ENCODE measurements at places on chromosomes 11 and 22.
A peak's percentile ranks its signal among the peaks of the same experiment; 100 is the strongest.

DNA sequence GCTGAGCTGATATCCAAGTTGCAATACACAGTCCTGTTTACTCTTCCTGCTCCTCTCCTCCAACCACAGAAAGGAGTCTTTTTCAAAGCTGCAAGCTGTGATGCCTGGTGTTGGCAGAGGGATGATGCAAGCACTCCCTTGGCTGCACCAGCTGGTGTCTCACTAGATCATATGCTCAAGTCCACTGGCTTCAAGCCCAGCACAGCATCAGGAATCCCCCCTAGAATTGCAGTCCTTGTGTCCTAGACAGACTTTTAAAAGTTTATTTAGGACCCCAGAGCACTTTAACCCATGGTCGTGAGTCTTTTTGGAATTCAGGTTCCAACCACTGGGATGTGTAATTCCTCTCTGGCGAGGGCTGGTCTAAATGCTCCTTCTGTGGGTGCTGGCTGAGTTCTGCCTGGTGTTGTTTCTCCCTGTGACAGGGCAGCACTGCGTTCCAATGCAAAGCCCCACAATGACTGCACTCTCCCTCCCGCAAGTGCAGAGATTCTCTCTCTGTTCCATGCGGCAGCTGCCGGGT lies 1.9 kb upstream of the HEPN1 start:
- peak; percentile 48 for DNase-seq

DNA sequence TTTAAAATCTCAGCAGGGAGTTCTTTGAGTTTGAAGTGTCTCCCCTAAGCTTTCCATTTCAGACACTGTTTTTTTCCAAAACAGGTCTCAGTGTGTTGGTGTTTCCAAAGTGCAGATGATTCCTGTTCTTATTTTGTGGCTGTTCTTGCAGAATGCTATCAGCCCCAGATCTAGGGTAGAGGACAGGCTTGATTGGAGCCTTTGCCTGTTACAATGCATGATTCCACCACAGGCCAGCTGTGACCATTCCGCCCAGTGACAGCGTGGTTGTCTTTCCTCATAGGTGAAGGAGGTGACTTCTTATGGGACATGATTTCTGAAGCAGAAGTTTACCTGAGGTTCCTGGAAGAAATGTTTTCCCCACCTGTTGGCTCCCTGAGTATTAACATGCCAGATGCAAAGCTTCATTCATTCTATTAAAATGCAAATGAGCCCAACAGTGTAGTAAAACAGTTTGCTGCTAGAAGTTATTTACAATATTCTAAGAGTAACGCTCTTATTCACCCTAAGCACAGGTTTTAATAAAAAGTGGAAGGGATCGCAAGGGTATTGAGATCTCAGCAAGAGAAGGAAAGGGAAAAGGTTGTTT lies 36.9 kb upstream of the BIRC3 start:
- DNase-seq = no peak

DNA sequence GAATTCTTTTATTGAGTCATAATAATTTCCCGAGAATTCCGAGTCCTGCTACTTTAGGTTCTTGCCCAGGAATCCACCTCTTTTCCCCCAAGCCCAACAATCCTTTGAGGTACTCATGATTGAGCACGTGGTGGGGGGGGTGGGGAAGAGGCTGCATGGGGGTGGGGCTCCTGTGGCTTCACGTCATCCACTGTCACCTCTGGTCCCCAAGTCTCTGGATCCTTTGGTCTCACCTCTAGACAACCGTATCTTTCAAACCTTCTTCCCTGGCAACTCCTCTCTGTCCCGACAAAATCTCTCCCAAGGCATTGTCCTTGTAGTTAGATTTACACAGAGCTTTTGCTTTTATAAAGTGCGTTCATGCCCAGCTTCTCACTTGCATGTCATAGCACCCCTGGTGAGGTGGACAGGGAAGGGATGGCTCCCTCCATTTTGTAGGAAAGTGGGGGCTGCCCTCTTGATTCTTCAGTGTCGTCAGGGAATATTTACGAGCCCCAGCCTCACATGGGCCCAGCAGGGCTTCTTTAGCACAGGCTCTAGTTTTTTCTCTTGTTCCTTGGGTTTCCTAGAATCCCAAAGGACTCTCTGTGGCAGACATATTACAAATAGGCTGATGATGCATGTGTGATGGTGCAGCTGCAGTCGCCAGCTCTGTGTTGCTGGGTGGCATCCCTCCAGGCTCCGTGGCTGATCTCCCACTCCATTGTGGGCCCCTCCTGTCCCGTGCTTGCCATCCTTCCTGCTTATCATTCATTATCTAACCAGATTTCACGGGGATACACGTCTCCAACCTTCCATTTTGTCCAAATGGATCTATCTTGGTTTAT lies 8.4 kb downstream of the UCP3 start:
- no peak for DNase-seq

- no peak for DNase-seq
Observed at GRCh38 chr11:93199616-93200015, 1.8 kb upstream of the SLC36A4 start.

DNA sequence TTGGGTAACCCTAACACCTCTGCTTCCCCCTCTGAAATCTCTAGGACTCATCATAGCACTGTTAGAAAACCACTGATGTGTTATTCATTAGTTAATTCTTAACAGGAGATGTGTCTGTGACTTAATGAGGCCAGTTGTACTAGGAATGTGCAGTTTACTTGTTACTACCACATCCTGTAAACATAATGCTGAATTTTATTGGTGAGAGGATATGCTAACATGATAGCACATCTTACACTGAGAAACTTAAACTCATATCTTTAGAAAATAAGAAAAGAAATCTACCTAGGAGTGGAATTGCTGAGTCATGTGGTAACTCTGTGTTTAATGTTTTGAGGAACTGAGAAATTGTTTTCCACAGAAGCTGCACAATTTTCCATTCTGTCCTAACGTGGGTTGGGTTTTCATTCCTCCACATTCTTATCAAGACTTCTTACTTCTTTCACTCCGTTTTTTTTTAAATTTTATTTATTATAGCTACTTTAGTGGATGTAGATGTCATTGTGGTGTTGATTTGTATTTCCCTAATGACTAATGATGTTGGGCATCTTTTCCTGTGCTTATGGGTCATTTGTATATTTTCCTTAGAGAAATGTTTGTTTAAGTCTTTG lies 33.7 kb downstream of the RNF121 start:
- DNase-seq = peak; percentile 67

DNA sequence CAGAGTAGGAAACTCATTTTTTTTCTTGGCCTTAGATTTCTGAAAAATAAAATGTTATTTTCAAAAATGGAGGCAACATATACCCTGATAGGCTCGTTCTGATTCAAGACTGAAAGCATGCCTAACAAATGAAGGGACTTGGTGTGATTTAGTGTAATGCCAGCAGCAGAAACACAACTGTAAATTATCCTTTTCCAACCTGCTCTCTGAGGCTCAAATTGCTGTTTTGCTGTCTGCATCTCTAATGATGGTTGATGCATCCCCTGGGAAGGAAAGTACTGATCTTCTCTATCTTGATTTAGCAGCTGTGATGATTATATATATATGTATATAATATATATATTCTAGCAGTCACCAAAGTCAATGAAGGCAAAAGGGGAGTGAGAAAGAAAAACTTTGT lies 537.2 kb upstream of the API5 start:
- no peak for DNase-seq

DNA sequence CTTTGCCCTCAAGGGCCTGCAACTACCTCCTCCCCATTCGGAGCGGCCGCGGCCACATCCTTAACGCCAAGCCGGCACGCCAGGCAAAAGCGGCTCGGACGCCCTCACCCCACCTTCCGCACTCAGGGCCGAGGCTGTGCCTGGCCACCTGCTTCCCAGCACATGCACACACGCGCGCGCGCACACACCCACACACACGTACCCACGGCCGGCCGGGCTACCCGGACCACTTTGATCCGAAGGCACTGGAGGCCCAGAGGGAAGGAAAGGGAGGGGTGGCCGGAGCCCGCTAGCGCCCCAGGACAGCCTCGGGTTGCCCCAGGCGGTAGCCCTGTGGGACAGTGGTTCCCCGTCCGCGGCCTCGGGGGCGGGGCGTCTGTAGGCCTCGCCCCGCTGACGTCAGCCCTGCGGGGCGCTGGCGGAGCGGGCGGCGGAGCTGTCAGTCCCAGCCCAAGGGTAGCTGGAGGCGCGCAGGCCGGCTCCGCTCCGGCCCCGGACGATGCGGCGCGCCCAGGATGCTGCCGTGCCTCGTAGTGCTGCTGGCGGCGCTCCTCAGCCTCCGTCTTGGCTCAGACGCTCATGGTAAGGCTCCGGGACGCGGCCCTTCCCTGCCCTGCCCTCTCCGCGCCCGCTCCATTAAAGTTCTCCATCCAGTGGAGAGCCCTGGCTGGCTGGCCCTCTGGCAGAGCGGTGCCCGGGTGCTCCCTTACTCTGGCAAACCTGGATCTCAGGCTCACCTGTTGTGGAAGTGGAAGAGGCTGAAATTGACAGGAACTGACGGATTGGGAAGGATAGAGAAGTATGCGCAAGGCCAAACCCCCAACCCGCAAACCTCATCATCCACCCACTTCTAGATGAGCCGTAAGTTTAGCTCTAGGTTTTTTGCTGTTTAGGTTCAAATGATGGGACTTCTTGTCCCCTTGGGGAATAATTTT lies at the start of gene IL10RA:
TSS of gene IL10RA (plus strand) at position 442 of the 935 bp plus-strand sequence. CDS start at position 516, 74 bp downstream.
- no peak for DNase-seq

DNA sequence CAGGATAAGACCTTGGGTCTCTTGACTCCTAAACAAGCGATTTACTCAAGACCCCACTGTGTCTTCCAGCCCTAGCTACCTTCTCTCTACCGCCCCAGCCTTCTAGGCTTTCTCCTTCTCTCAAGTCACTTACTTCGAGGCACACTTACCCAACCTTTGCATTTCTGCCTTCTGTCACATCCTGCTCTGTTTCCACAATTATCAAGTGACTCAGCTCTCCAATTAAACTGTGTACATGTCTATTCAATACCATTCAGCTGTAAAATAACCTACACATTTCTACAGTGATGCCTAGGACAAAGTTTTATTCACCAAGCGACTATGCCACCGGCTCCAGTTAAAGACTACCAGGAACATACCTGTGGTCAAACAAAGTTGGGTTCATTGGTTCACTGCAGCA lies 69.0 kb downstream of the LARGE1 start:
- DNase-seq = peak; percentile 14

GRCh38 chr11:67413266-67413849 lies 2.1 kb upstream of the CARNS1 start:
- no peak for DNase-seq

GRCh38 chr11:116925050-116925449 lies 87.6 kb upstream of the APOA1 start:
- DNase-seq = no peak

DNA sequence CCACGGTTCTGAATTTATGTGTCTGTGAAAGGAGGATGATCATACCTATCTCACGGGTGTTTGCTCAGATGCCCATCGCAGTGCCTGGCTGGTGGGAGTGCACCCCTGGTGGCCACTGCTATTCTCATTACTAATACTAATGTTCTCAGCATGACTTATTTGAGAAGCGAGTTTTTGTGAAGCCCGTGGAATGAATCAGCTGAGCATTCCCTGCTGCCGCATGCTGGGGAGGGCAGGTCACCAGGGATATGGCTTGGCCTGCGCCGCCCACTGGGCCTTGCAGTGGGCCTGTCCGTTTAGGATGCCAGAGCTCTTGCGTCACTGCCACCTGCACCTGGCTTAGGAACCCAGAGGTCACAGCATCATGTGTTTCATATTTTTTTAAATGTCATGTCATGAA lies 16.9 kb downstream of the CTTN start:
- DNase-seq = no peak

GRCh38 chr22:48654492-48654891 lies 1173.2 kb downstream of the BRD1 start:
- DNase-seq = no peak

DNA sequence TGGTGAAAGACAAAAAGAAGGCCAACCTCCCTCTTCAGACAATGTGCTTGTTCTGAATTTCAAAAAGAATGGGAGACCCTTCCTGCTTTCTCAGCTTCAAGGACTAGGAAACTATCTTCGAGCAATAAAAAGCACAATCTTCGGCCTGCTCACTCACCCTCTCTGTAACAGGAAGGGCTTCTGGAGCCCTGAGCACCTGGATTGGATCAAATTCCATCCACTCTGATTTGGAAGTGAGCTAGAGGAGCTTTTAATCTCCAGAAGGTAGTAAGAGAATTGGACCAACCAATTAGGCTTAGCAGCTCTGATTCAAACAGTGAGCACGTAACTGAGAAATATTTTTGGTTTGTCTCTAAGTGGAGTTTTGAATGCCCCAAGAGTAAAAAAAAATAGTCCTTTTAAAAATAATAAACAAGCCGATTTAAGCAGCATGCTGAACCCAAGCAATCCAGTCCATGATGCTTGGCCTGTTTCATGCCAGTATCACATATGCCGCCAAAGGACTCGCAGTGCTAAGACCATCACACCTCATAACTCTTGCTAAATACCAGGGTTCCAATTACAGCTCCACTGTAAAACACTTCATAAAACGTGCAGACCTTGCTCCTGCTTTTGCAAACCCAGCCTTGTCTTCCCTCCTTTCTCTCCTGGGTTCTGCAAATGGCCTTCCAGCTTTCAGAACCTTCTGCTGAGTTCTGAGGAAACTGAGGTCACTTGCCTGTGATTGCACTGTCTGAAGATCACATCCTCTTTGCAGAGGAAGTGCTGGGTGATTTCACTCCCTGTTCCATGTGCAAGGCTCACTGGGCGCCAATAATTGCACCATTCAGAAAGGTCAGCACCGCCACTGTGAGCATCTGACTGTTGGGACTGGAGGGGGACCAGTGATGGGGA lies 74.4 kb downstream of the SLC1A2 start:
- DNase-seq = no peak

GRCh38 chr11:70782401-70782913 lies 384.1 kb downstream of the CTTN start:
- DNase-seq = no peak

GRCh38 chr22:44256085-44256484 lies 56.7 kb downstream of the SHISAL1 start:
- DNase-seq = no peak

- DNase-seq = no peak
Observed at GRCh38 chr11:86588566-86589090, 83.8 kb downstream of the ME3 start.

Measured in H4 (cell line).